H9 (cell line): ENCODE measurements at places on chromosomes 2 and 18. TPM values are rescaled to one million over a fixed set of nuclear protein-coding genes. Genes with fewer than 3 reads are reported as not detected.

DNA sequence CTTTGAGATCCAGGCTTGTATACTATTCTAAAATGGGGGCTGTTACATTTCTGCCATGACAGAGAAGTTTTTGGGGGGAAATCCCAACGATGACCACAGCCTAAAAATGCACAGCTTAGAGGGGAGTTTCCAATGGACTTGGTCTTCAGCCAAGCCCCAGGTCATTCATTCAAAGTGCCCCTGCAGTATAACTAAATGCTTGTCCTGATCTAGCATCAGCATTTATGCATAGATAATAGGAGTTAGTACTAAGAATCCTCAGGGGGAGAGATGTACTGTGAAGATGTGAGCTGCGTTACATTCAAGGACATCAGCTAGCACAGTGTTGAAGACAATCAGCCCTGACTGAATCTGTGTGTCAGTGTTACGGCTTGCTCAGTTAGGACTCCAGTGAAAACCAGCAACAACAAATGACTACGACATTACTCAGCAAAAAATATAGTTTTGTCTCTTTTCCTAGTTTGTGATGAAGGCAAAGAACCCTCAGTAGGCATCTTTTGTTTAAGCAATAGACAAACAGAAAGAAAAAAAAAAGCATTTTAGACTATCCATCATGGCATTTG lies 160.9 kb downstream of the ZEB2 start:
- no peaks in the 10 kb centered on the region for H3K36me3 ChIP-seq
- H3K4me3 ChIP-seq: no peak overlapping the region
- peaks cover 2% of the 10 kb centered on the region; the same call in 1 of the 2 replicates for H3K4me1 ChIP-seq

DNA sequence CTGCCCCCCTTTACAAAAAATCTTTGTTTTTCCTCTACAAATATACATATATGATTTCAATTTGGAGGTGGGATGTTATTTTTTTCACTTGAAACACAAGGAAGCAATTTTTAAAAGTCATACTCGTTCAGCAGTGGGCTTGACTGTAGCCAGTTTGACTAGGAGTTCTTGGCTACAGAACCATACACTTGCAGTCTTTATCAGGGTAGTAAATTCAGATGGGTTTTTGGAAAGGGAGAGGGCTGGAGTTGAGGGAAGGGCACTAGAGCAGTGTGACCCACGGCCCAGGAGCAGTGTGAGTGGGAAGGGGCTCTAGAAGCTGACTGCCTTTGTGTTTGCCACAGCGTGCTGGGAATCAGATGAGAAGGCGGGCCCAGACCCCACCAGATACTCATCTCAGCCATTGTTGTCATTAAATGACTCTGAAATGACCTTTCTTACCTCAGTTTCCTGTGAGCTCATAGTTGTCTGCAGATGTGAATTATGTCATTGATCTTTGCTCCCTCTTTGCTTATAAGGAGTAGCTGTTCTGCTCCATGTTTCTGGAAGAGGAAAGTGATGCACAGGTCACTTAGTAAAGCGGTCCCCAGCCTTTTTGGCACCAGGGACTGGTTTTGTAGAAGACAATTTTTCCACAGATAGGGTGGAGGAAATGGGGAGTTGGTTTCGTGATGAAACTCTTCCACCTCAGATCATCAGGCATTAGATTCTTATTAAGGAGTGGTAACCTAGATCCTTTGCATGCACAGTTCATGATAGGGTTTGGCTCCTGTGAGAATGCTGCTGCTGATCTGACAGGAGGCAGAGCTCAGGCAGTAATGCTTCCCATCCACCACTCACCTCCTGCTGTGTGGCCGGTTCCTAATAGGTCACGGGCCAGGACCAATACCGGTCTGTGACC lies 116.8 kb downstream of the SPTBN1 start:
- peaks cover 24% of the 10 kb centered on the region for H3K4me1 ChIP-seq
- H3K36me3 ChIP-seq: peaks cover 12% of the 10 kb centered on the region
- H3K4me3 ChIP-seq: no peak overlapping the region
- H3K27me3 ChIP-seq: no peaks in the 10 kb centered on the region

DNA sequence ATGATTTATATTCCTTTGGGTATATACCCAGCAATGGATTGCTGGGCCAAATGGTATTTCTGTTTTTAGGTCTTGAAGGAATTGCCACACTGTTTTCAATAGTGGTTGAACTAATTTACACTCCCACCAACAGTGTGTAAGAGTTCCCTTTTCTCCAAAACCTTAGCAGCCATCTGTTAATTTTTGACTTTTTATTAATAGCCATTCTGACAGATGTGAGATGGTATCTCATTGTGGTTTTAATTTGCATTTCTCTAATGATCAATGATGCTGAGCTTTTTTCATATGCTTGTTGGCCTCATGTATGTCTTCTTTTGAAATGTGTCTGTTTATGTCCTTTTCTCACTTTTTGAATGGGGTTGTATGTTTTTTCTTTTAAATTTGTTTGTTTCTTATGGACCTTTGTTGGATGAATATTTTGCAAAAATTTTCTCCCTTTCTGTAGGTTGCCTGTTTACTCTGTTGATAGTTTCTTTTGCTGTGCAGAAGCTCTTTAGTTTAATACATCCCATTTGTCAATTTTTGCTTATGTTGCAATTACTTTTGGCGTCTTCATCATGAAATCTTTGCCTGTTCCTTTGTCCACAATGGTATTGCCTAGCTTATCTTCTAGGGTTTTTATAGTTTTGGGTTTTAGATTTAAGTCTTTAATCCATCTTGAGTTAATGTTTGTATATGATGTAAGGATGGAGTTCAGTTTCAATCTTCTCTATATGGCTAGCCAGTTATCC lies 119.7 kb upstream of the XIRP2 start:
- H3K36me3 ChIP-seq: no peaks in the 10 kb centered on the region; the same call in 1 of the 2 replicates
- H3K27me3 ChIP-seq: no peaks in the 10 kb centered on the region
- peaks cover 9% of the 10 kb centered on the region for H3K4me1 ChIP-seq
- DNase-seq: no peak
- H3K4me3 ChIP-seq: no peak overlapping the region

DNA sequence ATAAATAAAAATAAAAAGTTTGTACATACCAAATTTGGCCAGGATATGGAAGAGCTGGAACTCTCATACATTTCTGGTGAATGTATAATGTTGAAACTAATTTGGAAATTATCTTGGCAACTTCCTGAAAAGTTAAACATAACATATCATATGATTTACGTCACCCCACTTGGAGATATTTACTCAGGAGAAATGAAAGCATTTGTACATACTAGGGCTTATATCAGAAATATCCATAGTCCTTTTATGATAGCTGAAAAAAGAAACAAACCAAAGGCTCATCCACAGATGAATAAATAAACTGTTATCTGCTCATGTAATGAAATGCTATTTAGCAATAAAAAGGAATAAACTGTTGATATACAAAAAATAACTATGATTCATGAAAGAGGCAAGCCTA lies 318.2 kb upstream of the NRXN1 start:
- DNase-seq: no peak
- H3K4me1 ChIP-seq: 0 out of 2 replicates have a peak, but pooled peaks cover 3% of the 10 kb centered on the region
- H3K27me3 ChIP-seq: no peaks in the 10 kb centered on the region
- H3K36me3 ChIP-seq: no peaks in the 10 kb centered on the region
- no peak overlapping the region for H3K27ac ChIP-seq

GRCh38 chr2:83534416-83534815 lies 924.7 kb downstream of the SUCLG1 start:
- no peaks in the 10 kb centered on the region for H3K36me3 ChIP-seq
- DNase-seq: no peak
- no peaks in the 10 kb centered on the region; the same call in 1 of the 2 replicates for H3K27me3 ChIP-seq
- no peaks in the 10 kb centered on the region; the same call in 1 of the 2 replicates for H3K4me1 ChIP-seq
- H3K27ac ChIP-seq: no peak overlapping the region

DNA sequence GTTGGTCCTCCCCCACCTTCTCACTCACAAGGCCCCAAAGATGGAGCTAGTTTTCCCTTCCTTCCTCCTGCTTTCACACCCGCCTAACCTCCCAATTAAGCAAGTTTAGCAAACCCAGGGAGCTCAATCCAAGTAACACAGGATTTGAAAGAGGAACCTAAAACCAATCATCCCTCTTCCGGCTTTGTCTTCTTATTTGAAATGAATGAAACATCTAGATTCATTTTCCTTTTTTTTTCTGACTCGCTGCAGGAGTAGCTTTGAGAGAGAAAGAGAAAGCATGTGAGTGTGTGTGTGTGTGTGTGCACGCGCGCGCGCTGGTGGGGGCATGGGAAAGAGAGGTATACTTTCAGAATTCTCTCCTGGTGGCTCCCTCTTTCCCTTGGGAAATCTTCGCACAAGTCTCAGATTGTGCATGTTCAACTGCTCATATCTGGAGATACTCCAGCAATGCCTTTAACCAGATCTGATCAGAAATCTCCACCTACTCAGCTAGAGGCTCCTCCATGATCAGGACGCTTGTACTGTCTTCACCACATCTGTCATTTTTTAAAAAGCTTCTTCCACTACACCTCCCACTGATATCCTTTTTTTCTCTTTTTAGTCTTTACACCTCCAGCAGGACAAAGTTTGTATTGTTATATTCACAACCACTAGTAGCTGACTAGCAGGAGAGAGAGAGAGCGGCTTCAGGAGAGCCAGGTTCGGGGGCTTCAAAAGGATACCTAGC lies 1.7 kb downstream of the SLC8A1 start:
- H3K27me3 ChIP-seq: peaks cover 5% of the 10 kb centered on the region; the same call in 1 of the 2 replicates
- no peak overlapping the region for H3K27ac ChIP-seq
- no peak for DNase-seq
- H3K36me3 ChIP-seq: no peaks in the 10 kb centered on the region
- peak overlapping the region; percentile 94 for H3K4me3 ChIP-seq

- no peaks in the 10 kb centered on the region for H3K27me3 ChIP-seq
- peak; percentile 65 for DNase-seq
- H3K4me3 ChIP-seq: peak overlapping the region; percentile 90
- H3K27ac ChIP-seq: no peak overlapping the region
Measured at GRCh38 chr2:235492850-235493344, 946 bp upstream of the AGAP1 start.

- H3K36me3 ChIP-seq: no peaks in the 10 kb centered on the region
- no peak overlapping the region for H3K27ac ChIP-seq
- no peak overlapping the region for H3K4me3 ChIP-seq
- 0 out of 2 replicates have a peak, but pooled peaks cover 2% of the 10 kb centered on the region for H3K27me3 ChIP-seq
Measured at GRCh38 chr2:212958757-212959295, 192.6 kb downstream of the IKZF2 start.

DNA sequence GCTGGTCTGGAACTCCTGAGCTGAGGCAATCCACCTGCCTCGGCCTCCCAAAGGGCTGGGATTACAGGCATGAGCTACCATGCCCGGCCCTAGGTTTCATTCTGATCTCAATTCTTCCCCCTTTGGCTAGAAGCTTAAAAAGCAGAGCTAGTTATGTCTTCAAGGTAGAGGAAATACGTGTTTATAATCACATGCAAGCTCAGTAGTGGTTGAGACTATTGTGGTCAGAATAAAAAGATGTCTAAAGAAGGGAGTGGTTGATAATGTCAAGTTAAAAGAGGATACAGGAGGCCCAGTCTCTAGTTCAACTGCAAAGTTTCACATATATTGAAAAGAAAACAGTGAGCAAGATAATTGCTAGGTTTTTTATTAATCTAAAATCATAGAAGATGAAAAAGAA lies 807.8 kb upstream of the ACVR2A start:
- no peak overlapping the region for H3K4me3 ChIP-seq
- H3K27me3 ChIP-seq: no peaks in the 10 kb centered on the region
- no peak overlapping the region for H3K27ac ChIP-seq
- no peak for DNase-seq
- H3K36me3 ChIP-seq: no peaks in the 10 kb centered on the region

GRCh38 chr18:28284132-28284531 lies 107.2 kb upstream of the CDH2 start:
- peaks cover 4% of the 10 kb centered on the region; the same call in 1 of the 2 replicates for H3K27me3 ChIP-seq
- no peaks in the 10 kb centered on the region for H3K4me1 ChIP-seq
- H3K27ac ChIP-seq: no peak overlapping the region
- DNase-seq: no peak

GRCh38 chr2:117945296-117945695 lies 68.6 kb downstream of the CCDC93 start:
- no peak overlapping the region for H3K27ac ChIP-seq
- no peak overlapping the region for H3K4me3 ChIP-seq
- H3K27me3 ChIP-seq: no peaks in the 10 kb centered on the region
- DNase-seq: no peak
- H3K4me1 ChIP-seq: no peaks in the 10 kb centered on the region

DNA sequence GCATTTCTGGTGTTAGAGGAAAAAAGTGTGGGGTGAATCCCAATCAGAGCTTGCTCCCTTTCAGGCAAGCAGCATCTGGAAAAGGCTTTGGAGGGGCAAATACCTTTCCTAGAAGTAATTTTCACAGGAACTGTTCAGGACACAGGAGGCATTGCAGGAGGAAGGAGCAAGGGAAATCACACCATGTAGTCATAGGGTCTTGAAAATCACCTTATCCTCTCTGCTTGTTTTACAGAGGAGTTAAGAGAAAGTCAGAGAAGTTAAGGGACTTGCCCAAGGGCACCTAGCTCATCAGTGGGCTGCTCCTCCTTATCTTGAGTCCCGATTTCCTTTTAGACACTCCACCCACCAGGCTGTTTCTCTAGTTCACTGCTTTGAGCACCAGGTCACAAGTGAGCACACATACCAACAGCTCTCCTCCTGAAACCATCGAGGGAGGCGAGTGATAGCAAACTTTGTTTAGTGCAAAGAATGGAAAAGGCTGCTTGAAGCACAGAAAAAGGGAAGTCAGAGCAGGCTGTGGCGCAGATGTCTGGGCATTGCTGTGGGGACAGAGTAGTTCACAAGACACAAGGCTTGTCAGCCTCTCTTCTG lies 89.2 kb upstream of the CXCR4 start:
- H3K27ac ChIP-seq: no peak overlapping the region
- DNase-seq: no peak
- H3K36me3 ChIP-seq: peaks cover 7% of the 10 kb centered on the region; the same call in 2 of the 3 replicates
- no peaks in the 10 kb centered on the region; the same call in 1 of the 2 replicates for H3K27me3 ChIP-seq
- no peaks in the 10 kb centered on the region for H3K4me1 ChIP-seq
- no peak overlapping the region for H3K4me3 ChIP-seq

- H3K4me3 ChIP-seq: no peak overlapping the region
- no peaks in the 10 kb centered on the region for H3K4me1 ChIP-seq
- no peak overlapping the region for H3K27ac ChIP-seq
- H3K36me3 ChIP-seq: no peaks in the 10 kb centered on the region
- no peaks in the 10 kb centered on the region for H3K27me3 ChIP-seq
Measured at GRCh38 chr2:42844901-42845821, 52.8 kb upstream of the HAAO start.

DNA sequence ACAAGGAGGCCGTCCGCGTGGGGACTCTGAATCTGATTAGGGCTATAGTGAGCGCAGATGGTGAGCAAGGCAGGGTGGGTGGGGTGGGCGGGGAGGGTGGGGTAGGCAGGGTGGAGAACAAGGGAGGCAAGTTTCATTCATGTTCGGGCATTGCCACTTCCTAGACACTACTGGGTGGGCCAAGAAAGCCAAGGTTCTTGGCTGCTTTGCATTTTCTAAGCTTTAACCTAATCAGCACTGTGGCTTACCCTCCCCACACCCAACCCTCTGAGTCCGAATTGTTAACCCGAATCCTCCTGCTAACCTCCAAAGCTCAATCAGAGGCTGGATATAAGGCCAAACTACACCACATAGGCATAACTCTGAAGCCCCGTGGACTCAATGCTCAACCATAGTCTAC lies 18.1 kb downstream of the MROH2A start:
- H3K4me1 ChIP-seq: no peaks in the 10 kb centered on the region
- no peaks in the 10 kb centered on the region for H3K27me3 ChIP-seq
- no peak overlapping the region for H3K4me3 ChIP-seq
- no peak for DNase-seq
- no peaks in the 10 kb centered on the region for H3K36me3 ChIP-seq

The FAM124B gene
- 0.83 and 0.94 TPM in 2 replicates for total RNA-seq

The ITPRIPL1 gene
- 16.1 and 16.3 TPM in 2 replicates for total RNA-seq

The GPN1 gene
- 45.5 and 48.5 TPM in 2 replicates for total RNA-seq

The CD207 gene
- not detected in 2 replicates for total RNA-seq

The BMP10 gene
- not detected in 2 replicates for total RNA-seq

The DHRS9 gene
- total RNA-seq: not detected in 2 replicates

The SP9 gene
- not detected in 2 replicates for total RNA-seq

The AMER3 gene
- total RNA-seq: 0.59 TPM in 2 replicates
